ENCODE measurements at places on chromosomes 5 and 9.

DNA sequence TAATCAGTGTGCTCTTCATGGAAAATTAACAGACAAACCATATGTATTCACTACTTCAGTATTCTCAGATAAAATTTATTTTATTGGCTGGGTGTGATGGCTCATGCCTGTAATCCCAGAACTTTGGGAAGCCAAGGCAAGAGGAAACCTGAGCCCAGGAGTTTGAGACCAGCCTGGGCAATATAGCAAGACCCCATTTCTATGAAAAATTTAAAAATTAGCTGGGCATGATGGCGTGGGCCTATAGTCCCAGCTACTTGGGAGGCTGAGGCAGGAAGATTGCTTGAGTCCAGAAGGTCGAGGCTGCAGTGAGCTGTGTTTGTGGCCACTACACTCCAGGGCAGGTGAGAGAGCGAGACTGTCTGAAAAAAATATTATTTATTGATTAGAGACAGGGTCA lies 23.4 kb upstream of the CREBRF start:
- no peak for DNase-seq

DNA sequence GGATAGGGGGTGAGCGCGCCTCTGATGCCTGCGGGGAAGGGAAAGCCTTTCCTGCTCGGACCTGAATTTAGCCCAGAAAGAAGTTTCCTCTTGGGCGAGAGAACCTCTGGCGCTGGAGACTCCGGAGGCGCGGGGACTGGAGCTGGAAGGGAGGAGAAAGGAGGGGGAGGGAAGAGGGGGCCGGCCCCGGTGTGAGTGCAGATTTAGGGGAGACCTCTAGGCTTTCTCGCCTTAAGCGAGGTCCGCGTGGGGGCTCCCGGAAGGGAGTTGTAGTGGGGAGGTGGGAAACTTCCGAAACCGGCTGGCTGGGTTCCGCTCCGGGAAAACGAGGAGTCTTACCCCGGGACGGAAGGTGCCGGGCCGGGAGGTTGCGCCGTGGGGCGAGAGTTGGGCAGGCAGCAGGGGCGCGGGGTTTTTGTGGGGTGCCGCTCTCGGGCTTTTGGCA lies 1.3 kb downstream of the PCSK5 start:
- peak; percentile 41 for DNase-seq

DNA sequence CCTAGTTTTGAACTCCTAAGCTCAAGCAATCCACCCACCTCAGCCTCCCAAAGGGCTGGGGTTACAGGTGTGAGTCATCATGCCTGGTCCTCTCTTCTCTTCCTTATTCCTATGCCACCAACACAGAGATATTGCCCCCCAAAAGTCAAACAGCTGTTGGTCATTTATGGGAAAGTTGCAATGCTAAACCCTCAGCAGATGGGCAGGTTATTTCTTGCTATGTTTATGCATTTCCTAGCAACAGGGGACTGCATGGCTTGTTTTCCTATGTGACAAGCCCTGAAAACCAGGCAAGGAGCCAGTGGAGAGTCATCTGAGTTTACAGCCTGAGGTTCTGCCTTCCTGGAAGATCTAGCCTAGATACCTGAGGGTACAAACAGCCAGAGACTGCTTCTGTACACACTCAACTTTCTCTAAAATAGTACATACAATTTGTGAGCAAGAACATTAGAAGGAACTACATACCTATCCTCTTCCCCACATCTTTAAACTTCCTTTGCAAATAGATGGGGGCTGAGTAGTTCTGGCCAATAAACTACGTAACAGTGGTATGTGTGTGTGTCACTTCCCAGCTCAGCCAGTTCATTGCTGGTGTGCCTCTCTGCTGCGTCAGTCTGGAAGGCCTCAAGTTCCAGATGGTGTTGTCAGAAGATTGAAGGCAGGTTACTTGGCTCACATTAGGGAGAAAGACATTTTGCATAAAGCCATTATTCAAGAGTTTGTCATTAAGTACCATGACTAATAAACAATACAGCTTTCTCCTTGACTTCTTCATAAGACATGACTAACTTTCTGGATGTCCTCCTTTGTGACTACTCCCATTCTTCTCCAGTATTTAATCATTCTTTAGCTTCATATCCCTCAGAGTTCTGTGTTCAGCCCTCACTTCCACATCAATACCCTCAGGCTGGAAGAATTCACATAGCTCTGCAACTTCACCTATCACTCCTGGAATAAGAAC lies 65.3 kb downstream of the CSNK1A1 start:
- DNase-seq, result no peak

GRCh38 chr5:176578391-176578808 lies 29.3 kb downstream of the CDHR2 start:
- DNase-seq, result peak; percentile 55

DNA sequence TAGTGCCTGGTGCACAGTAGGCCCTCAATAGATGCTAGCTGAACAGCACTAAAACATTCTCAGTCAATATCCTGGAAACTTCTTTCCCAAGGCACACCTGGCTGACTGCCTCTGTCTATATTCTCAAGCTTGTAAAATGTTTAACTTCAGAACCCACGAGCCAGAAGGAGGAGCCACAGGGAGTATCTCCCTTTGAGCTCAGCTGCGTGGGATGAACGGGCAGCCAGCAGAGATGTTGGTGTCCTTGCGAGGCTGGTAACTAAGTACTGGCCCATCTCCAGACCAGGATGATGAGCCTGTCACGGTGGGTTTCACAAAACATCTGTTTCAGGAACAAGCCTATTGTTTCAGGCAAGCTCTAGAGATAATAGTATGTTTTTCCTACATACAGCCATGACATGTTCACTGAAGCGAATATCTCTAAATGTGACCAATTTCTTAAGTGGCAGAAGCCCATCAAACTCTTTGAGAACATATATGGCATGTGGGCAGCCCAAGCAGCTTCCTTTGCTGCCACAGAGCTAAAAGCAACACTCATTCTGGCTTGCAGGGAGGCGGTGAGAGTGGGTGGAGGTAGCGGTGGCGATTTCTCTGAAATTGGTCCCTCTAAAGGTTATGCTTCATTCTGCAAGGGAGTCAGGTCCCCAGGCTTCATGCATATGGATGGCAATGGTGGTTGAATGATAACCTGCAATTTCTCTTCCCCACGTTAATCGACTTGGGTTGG lies 206.2 kb downstream of the TTLL11 start:
- peak; percentile 19 for DNase-seq

- DNase-seq, result no peak
These were observed 51.5 kb downstream of the PCSK1 start for GRCh38 chr5:96381526-96381925.

GRCh38 chr5:159337016-159337955 lies 7.0 kb upstream of the IL12B start:
- DNase-seq, result peak; percentile 63

- no peak for DNase-seq
These were observed 102.2 kb downstream of the ANGPTL2 start for GRCh38 chr9:127020036-127020801.

DNA sequence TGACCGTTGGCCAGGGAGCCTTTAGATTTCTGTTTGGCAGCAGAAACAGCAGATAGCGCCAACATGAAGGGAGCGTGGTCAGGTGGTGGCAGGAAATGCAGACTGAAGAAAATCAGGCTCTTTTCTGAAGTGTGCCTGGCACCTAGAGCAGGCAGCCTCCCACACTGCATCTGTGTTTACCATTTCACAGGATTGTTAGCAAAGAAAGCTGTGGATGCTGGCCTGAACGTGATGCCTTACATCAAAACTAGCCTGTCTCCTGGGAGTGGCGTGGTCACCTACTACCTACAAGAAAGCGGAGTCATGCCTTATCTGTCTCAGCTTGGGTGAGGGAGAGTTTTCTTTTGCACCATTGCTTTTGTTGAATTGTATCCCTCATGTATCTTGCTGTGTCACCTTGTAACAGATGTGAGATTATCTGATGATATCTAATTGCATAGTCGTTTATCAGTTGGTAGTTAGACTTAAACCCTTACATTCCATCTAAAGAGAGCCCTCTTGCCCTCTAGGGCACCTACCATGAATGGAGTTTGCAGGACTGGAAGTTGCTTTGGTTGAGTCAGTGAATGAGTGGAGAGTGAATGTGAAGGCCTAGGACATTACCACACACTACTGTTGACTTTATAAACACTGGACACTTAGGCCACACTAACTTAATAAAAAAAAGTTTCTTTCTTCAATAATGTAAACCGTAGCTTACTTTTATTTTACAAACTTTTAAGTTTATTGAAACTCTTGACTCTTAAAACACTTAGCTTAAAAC lies 42.8 kb downstream of the ACO1 start:
- no peak for DNase-seq

DNA sequence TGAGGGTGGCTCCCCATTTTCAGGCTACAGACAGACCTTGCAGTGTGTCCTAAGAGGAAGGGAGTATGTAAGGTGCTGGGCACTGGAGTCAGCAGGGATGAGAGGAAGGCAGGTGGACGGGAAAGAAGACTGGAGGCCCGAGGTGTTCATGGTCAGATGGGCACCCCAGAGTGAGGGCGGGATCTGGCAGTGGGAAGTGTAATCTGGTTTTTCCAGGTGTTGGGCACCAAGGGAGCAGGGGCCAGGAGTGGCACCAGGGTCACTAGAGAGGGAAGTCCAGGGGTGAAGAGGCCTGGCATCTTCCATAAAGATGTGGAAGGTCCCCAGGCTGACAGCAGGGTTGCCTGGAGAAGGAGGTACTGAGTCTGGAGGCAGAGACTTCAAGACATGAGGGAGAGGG lies 29.7 kb downstream of the PITX1 start:
- DNase-seq, result no peak

DNA sequence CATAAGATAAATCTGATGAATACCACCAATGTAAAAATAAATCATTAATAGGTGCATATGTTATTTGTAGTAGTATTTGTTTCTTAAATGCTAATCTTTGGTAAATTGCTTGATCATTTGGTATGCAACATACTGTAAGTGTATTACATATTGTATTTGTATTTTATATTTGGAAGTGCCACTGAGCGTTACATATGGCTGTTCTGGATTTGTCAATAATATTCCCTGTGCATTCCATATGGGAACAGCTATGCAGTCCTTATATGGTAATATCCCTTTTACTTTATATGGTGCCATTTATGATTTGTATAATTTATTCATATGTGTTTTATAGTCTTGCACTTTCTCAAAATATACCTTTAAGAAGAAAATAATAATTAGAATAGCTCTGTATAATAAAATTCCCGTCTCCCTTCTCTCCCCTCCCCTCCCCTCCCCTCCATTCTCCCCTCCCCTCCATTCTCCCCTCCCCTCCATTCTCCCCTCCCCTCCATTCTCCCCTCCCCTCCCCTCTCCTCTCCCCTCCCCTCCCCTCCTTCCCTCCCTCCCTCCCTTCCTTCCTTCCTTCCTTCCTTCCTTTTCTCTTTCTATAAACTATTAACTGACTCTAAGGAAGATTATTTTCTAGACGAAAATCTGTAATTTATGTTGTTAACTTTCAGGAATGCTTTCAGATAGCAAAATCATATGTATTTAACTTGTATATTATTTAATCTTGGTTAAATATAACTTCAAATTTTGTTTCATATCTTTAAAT lies 241.4 kb downstream of the CSNK1G3 start:
- no peak for DNase-seq

DNA sequence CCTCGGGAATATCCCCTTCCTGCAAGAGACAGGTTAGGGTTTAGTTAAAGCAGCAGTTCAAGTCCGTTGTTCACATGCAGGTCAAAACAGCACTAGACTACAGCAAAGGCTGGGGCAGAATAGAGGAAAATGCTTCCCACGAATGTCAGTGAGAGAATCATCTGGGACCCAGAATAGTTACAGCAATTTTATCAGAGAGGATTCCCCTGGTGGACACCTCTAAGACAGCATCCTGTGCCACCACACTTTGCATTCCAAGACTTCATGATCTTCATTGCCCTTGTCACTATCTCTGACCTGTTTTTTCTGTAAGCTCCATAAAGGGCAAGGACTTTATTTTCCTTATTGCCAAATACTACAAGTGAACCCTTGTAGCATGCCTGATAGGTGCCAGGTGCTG lies 12.9 kb downstream of the GRXCR2 start:
- DNase-seq, result no peak

- no peak for DNase-seq
These were observed 480.3 kb upstream of the TYRP1 start for GRCh38 chr9:12212860-12213259.

GRCh38 chr5:89036704-89037489 lies 153.9 kb upstream of the MEF2C start:
- DNase-seq, result no peak

- no peak for DNase-seq
These were observed 33.2 kb downstream of the SLC36A1 start for GRCh38 chr5:151480384-151481293.

GRCh38 chr5:132777209-132778069 lies at the start of gene SEPTIN8:
SEPTIN8 (minus strand) TSS chr5:132777239; CDS start chr5:132777137, 102 bp downstream.
- peak; percentile 58 for DNase-seq

- DNase-seq, result no peak
These were observed 194.3 kb upstream of the GRAMD2B start for GRCh38 chr5:126228934-126229333.

GRCh38 chr9:83200531-83200930 lies 137.6 kb upstream of the RASEF start:
- no peak for DNase-seq

DNA sequence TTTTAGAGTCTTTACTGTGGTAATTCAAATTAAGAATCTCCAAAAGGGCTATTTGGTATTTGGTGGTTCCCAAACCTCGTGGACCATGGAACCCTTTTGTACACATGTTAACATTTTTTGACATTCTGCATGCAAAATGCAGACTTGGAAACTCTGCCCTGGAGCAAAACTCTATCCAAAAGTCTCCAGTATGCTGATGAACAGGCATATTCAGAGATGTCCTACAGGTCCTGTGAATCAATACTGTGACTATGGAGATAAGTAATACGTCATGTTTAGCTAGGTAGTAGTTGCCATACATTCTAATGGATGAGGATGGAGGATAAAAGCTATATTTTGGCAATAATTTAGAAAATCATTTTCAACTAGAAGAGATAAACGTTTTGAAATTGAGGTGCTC lies 218.1 kb downstream of the SMARCA2 start:
- no peak for DNase-seq

- no peak for DNase-seq
These were observed 6.6 kb downstream of the NINJ1 start for GRCh38 chr9:93127395-93127911.

DNA sequence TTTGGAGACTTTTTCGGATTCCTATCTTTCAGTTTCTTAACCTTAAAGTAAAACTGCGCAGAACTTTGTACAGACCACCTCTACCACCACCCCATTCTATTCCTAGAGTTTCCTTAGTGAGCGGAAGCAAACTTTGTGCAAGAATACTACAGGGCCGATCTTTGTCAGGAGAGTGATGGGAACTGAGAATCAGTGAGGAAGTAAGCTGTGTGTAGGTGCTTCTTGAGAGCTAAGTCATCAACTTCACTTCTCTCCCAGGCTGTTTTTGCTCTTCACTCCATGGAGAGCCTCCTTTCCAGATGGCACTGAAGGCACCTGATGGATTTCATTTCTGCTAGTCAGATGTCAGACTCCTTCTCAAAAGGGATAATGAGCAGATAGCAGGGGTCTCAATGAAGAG lies 127.3 kb downstream of the SPATA31D1 start:
- no peak for DNase-seq

All from stimulated activated CD4-positive, alpha-beta T cell treated with anti-CD3 and anti-CD28 coated beads, Interleukin-15, amount 100 ng/mL, for 24 hours (primary cell).